ENCODE measurements at places on chromosomes 6 and 20.

- DNase-seq = no peak
Observed at GRCh38 chr6:143141442-143141841, 80.8 kb downstream of the AIG1 start.

GRCh38 chr6:66568271-66568670, 861.2 kb upstream of the EYS start:
- DNase-seq = no peak

DNA sequence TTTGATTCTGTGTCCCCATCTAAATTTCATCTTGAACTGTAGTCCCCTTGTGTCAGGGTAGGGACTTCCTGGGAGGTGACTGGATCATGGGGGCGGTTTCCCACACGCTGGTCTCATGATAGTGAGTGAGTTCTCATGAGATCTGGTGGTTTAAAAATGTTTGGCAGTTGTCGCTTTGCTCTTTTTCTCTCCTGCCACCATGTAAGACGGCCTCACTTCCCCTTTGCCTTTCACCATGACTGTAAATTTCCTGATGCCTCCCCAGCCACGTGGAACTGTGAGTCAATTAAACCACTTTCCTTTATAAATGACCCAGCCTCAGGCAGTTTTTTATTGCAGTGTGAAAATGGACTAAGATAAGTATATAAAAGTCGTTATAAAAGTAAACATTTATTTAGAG, 80.5 kb upstream of the SGK1 start:
- no peak for DNase-seq

- peak; percentile 43 for DNase-seq
Observed at GRCh38 chr20:32536851-32537656, 48.1 kb downstream of the NOL4L start.

- no peak for DNase-seq
Observed at GRCh38 chr6:17169291-17169690, 67.4 kb downstream of the STMND1 start.

- DNase-seq = peak; percentile 50
Observed at GRCh38 chr20:23441850-23442313, 2.4 kb downstream of the CSTL1 start.

GRCh38 chr6:18897350-18897749, 510.2 kb downstream of the RNF144B start:
- no peak for DNase-seq

DNA sequence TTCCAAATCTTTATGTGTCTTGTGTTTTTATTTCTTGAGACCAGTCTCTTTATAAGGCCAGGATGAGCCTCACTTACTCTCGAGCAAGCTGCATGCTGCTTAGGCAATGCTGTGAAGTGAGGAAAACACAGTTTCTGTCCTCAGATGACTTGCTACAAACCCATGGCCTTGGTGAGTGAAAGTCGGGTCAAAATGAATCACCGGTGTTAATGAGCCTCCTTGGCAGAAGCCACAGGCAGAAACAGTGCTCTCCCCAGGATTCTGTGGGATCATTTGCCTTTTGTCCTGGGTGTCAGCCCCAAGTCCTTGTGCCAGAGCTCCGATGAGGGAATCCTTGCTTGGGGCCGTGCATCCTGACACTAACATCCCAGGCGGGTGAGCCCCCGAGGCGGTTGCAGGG, 482.5 kb downstream of the QKI start:
- no peak for DNase-seq

GRCh38 chr20:59596690-59597089, 7.7 kb upstream of the PHACTR3 start:
- no peak for DNase-seq

DNA sequence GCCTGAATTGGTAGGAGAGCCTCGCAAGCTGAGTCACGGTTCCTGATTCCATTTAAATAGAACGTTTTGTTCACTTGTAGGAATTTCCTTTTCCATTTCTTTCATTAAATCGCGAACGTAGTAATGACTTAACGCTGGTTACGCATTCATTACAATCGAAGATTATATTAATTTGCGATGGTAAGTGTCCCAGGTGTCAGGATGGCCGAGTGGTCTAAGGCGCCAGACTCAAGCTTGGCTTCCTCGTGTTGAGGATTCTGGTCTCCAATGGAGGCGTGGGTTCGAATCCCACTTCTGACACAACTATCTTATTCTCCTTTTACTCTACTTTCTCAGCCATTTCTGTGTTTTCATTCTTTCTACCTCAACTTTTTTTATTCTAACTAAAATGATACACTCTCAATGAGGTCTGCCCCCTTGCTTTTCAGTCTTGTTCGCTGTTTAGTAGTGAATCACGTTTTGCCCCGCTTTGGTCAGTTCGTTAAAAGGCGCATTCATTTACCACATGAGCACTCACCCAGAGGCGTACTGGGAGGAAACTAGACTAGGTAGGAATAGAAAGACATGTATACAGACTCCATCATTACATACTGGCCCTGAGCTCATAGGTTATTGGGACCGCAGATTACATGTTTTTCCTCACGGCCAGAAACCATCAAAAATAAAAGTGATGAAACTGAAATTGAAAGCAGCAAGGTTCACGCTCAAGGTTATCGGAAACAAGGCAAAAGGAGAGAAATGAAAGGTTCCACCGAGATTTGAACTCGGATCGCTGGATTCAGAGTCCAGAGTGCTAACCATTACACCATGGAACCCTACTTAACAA, 17.3 kb upstream of the TRIM27 start:
- DNase-seq = peak; percentile 63

DNA sequence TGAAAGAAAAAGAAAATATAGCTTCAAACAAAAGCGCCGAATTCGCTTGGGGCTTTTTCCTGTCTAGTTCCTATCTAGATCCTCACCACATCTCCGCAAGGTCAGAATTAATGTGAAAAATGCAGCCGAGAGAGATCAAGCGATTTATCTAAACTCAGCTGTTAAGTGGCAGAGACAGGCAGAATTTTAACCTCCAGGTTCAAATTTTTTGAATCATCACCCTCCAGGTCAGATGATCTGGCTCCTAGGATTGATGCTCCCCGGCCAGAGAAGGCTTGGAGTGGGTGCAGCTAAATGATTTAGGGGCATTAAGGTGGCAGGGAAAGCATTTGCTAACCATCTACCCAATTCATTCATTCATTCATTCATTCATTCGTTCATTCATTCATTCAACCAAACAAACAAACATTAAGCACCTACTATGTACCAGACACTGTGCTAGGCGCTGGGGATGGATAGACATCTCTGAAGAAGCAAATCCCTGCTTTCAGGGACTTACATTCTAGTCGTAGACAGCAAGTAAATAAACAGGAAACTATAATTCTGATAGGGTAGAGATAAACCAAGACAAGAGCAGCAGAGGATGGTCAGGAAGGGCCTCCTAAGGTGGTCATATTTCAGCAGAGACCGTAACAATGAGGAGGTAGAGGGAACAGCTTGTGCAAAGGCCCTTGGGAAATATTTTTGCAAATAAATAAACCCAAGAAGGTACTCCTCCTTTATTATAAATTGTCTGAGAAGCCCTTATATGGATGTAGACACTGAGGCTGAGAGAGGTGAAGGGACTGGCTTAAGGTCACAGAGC, 672 bp upstream of the UBE2V1 start:
- DNase-seq = no peak

DNA sequence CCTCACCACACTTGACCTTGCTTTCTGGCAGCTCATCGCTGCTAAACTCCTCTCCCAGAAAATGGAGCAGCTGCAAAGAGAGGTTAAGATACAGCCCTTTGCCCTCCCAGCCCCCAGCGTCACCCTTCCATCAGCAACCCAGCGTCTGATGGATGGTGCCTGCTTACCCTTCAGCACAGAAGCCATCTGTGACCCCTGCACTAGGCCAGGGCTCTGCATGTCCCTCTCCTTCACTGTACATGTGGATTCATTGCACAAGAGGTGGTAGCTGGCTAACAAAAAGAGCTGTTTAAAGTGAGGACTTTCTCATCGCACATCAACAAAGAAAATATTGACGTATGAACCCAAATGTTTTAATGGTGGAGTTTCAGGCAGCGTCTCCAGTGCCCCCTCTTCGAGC, 12.3 kb downstream of the LBP start:
- DNase-seq = no peak

GRCh38 chr6:39476151-39476550, 153.6 kb upstream of the KCNK16 start:
- DNase-seq = no peak

DNA sequence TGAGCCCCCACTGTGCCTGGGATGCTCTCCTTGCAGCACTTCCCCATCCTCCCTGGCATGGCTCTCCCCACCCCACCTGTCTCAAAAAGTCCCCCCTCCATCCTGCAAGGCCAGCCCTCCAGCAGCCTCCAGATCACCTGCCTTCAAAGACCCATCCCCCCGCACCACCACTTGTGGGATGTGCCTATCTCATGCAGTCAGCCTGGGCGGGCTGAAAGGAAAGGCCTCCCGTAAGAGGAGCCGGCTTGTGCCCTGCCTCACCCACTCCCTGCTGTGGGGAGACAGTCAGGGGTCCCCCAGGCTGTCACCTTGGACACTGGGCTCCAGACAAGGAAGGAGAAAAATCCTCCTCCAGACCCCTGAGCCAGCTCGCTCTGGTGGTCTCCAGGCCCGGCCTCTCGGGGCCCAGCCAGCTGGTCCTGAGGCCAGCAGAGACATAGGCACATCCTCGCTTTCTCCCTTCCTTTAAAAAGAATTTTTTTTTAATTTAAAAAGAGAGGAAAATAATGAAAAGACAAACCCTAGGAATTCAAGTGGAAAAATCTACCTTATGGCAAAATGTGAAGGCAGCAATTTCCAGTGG, 77.3 kb downstream of the GRM4 start:
- no peak for DNase-seq

DNA sequence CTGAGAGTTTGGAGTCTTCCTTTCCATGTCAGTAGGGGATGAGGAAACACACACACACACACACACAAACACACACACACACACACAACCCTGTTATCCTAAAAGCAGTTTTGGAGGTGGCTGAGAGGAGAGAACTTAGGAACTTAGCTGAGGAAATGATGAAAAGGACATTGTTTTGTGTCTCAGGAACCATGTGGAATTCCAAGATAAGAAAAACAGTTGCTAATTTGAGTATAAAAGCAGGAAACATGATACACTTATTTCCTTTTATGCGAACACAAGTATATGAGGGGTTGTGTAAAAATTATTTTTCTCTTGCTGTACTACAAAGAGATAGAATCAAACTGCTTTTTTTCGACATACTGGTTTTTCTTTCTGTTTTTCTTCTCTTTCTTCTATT, at the start of gene MYCT1:
Gene MYCT1, plus strand, starts transcription at position 264 of the 400 bp plus-strand sequence. Its CDS starts 6 bp downstream, at position 270.
- DNase-seq = no peak

DNA sequence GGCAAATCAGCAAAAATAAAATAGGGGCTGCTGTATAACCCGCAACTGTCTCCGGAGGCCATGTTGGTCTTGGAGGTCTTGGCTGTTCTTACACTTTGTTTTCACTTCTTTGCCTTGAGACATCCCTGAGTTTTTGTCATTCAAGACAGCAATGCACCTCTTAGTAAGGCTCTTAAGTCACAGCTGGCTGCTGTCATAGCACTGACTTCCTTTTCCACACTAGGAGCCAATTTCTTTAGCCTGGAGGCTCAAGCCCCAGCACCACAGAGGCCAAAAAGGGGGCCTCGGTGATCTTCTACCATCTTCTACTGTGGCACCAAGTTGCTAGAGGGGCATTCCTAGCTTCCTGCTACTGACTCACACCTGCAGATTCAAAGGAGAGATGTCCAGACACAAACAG, 536.3 kb downstream of the CDH26 start:
- DNase-seq = no peak

- no peak for DNase-seq
Observed at GRCh38 chr6:165204807-165205545, 104.4 kb downstream of the C6orf118 start.

DNA sequence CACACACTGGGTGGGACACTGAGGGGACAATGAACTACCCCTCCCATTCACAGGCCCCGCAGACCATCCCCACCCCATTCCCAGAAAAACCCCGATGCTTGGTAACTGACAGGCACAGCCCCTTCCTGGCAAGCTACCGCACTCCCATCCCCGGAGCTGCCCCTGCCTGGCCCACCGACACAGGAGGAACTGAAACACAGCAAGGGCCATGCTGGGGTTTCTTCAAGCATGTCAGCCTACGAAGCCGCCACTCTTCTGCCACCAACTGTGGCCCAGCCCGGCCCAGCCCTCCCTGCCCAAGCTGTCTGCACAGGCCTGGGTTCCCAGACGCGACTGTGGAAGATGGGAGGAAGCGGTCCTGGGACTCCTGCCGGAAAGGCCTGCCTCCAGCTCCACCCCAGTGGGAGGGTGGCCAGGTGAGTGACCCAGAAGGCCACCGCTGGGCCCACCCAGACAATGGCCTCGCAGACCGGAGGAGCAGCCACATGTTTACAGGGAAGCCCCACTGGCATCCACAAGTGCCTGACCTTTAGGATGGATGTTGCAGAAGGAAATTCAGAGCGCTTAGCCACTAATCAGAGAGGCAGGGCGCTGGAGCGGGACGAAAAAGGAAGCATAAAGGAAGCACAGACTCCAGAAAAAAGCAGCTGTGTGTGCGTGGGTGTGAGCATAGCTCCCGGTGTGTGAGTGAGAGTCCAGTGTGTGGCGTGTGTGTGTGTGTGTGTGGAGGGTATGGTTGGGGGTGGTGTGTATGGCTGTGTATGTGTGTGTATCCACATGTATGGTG, 91.6 kb downstream of the PRND start:
- no peak for DNase-seq

Measured in activated T-cell treated with anti-CD3 and anti-CD28 coated beads for 48 hours (primary cell).